Renal pelvis (tissue), 12 donors: ENCODE measurements at places on chromosomes 11 and 22. TPM values are rescaled to one million over a fixed set of nuclear protein-coding genes. Genes with fewer than 3 reads are reported as not detected.

- DNase-seq = no peak
These were observed 42.1 kb upstream of the ALX4 start for GRCh38 chr11:44351898-44352498.

DNA sequence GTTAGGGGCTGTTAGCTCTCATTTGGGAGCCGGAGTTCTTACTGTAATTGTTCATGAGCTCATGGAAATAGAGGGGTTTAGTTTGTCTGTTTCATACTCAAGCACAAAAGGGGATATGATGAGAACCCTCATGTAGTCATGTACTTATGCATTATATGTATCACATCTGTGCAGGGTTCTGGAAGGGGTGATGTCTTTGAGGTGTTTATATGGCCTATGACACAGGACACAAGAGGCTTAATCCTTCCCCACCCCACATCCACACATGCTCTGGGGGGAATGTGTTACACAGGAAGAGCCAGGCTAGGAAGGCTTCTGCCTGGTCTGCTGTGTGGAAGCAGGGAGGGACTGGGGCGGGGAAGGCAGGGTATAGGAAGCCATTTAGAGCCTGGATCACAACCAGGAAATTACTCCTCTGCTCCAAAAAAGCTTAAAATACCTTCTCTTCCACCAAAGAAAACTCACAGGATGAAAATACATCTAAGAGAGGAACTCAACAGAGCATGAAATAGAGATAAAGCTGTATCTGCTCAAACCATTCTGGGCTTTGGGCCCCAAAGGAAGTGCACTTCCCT lies 316.1 kb downstream of the TMEM135 start:
- no peak for DNase-seq

- DNase-seq = no peak
These were observed 94.1 kb upstream of the LIN7C start for GRCh38 chr11:27600656-27601055.

DNA sequence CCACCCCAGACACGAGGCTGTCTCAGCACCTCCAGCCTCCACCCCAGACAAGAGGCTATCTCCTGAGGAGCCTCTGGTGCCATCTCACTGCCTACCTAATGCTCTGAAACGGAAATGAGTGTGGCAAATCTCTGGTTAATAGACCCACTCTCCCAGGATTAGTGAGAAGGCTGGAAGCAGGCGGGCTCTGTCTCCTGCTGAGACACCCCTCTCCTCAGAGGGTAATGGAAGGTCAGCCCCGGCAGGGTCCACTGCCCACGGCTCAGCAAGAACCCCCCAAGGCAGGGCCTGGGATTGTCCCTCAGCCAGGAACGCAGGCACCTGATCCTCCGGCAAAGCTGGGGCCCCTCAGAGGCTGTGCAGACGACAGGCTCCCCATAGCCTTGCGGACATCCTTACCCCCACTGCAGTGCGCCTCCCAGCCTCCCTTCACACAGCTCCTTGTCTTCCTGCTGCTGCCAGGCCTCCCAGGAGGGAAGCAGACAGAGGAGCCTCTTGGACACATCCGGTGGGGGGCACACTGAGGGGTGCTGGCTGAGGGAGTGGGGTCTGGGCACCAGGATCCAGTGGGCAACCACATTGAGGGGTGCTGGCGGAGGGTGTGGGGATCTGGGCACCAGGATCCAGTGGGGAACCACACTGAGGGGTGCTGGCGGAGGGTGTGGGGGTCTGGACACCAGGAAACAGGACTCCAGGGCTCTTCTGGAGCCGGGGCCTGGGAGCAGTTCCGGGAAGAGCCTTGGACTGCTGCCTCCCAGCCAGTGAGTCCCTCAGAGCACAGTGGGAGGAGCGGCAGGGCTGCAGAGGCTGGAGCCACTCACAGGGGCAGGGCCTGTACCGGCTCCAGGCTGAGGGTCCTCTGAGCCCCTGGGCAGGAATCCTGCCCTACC lies 13.1 kb downstream of the CHID1 start:
- no peak for DNase-seq

GRCh38 chr11:77411717-77412441 lies 62.0 kb downstream of the PAK1 start:
- DNase-seq = peak; percentile 84

- DNase-seq = no peak
These were observed 45.3 kb downstream of the MN1 start for GRCh38 chr22:27756212-27756660.

GRCh38 chr11:68695531-68695930 lies 11.2 kb downstream of the GAL start:
- no peak for DNase-seq

DNA sequence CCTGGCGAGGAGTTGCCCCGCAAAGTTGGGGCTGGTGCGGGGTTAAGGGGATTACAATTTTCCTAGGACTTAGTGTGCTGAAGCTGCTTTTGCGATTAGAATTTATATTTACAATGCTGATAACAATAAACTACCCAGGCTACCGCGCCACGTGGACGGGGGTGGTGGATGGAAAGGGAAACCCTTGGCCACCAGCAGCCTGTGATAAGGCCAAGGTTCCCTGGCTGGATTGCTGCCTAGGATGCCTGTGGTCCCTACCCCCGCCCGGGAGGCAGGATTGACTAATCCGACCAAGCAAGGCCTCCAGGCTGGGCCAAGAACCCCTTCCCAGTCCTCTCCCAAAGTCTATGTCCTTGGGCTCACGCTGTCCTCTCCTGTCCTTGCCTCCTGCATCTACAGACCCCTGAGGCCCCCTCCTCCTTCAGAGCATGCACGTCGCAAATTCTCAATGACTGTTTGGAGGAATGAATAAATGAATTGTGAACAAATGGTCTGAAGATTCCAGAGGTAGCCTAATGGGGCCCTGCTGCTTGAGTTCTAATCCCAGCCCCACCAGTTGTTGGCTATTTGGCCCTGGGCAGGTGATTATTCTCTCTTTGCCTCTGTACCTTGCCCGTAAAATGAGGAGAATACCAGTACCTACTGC lies 7.6 kb upstream of the CHKA start:
- DNase-seq = no peak

- DNase-seq = no peak
These were observed 43.2 kb upstream of the YPEL1 start for GRCh38 chr22:21778705-21779363.

GRCh38 chr22:45155050-45155840 lies 8.5 kb upstream of the NUP50 start:
- no peak for DNase-seq

DNA sequence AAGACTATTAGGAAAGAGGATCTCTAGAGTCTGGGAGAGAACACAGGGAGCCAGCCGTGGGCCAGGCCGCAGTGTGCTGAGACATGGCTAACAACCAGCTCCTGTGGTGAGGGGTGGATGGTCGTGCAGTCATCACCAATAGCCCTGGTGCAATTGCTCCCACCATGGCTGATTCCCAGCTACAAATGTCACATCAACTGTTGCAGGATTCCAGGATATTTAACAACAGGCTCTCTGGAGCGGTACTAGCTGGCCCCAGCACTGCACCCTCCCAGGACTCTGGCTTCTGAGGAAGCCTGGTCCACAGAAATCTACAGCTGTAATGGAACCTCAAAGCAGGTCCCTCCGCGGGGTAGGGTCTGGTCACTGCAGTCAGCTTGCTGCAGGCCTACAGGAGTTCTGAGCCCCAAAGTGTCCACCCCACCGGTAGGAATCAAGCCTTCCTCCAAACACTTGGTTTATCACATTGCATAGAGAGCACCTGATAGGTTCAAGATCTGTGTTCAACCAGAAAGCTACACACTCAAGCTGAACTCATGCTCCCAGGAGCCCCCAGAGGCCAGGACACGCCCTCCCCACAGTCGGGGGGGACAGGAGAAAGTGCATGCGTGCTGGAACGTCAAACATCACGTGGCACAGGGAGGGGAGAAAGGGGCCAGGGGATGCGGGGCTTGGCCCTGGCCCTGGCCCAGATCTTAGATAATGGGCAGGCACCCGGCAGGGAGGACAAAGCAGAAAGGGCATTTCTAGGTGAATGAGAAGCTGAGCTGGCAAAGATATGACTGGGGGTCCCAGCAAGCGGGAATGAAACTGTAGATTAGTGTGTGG lies 609.0 kb downstream of the TBC1D22A start:
- no peak for DNase-seq

DNA sequence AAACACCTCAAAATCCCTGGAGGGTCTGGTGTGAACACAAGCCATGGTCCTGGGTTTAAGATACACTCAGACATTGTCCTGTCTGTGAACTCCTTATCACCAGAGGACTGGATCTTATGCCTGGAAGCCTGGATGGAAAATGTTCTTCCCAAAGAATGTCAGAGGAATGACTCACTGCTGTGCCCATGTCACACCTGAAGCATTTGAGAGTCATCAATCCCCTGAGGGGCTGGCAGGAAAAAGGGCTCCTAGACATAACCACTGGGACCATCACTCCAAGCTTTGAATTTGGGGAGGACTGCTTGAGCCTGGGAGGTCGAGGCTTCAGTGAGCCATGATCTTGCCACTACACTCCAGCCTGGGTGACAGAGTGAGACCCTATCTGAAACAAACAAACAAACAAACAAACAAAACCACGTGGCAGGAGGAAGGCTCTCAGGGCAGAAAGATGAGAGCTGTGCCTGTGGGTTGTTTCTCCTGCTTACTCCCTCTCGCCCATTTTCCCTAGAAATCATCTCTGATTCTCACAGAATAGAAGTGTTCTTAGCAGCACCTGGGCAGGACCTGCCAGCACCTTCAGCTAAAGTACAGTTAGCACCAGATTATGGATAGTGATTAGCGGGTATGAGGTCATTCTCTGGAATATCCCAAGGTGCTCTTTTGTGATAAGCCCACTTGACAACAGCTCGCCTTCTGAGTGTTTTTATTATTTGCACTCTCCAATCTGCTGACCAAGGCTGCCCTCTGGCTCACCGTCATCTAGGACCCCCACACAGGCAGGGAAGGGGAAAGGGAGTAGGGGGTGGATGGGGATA lies 11.9 kb upstream of the PRG2 start:
- no peak for DNase-seq

GRCh38 chr22:24512043-24512442 lies 16.9 kb downstream of the UPB1 start:
- no peak for DNase-seq

DNA sequence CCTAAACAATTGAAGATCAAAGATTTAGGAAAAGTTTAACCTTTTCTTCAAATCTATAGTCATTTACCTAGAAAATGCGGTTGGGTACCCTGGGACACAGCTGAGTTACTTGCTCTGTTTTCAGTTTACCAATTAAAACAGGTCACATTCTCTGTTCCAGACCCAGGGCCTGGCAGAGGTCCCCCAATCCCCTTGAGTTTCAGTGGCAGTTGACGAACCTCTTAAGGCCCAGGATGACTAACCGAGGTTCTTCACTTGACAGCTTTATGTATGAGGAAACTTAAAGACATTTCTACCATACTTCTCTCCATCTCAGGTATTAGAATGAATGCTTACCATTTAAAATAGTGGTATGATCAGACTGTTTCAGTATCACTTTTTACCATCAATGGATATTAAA lies 16.3 kb downstream of the LDHAL6A start:
- no peak for DNase-seq

GRCh38 chr11:125569915-125570621 lies 791 bp downstream of the EI24 start:
- peak; percentile 23 for DNase-seq

- DNase-seq = no peak
These were observed 3.1 kb upstream of the GSC2 start for GRCh38 chr22:19152942-19153883.

- DNase-seq = no peak
These were observed 25.7 kb downstream of the CLTCL1 start for GRCh38 chr22:19265779-19266178.

GRCh38 chr11:95364324-95365295 lies 133.6 kb upstream of the SESN3 start:
- DNase-seq = no peak

GRCh38 chr11:122922893-122923292 lies 40.3 kb downstream of the JHY start:
- no peak for DNase-seq

The GNG3 gene
- polyA plus RNA-seq = 3.6 TPM

The PARVA gene
- polyA plus RNA-seq = 108 TPM

The IGF2 gene
- 615 TPM for polyA plus RNA-seq

The MAPK8IP1 gene
- 9.6 TPM for polyA plus RNA-seq

The OR6T1 gene
- not detected for polyA plus RNA-seq

The SEC14L6 gene
- 16.3 TPM for polyA plus RNA-seq

The ADM2 gene
- 6.0 TPM for polyA plus RNA-seq

The TNNT3 gene
- 10.5 TPM for polyA plus RNA-seq

The MAP6 gene
- polyA plus RNA-seq = 7.6 TPM

The CHRNA10 gene
- polyA plus RNA-seq = 2.9 TPM

The CLTCL1 gene
- 5.4 TPM for polyA plus RNA-seq
